Activated CD4-positive, alpha-beta T cell treated with anti-CD3 and anti-CD28 coated beads for 24 hours (primary cell): ENCODE measurements at places on chromosomes 2 and 18.

DNA sequence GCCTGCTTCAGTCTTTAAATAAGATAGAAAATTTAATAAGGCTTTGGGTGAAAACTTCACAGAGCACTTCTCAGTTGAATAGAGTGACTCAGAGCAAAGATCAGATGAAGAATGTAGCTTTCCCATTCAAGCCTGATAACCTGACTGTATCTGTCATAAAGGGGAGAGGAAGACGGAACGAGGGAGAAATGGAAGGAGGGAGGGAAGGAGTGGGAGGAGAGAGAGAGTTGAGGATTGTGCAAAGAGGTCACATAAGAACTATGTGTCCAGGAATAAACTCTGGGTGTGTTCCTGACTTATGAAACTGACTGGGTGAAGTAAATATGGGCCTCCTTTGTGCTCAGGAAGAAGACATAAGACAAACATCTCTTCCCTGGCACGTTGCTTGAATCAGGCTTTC, 385.5 kb downstream of the LPIN1 start:
- no peak for DNase-seq

- no peak for DNase-seq
These were observed 1.6 kb downstream of the ABCA12 start for GRCh38 chr2:215136669-215137328.

- DNase-seq: no peak
These were observed 946.0 kb upstream of the CHAC2 start for GRCh38 chr2:52821631-52822030.

- no peak for DNase-seq
These were observed 167.4 kb upstream of the GATA6 start for GRCh38 chr18:22001912-22002487.

- no peak for DNase-seq
These were observed 125.6 kb upstream of the CDC42EP3 start for GRCh38 chr2:37797081-37797480.

- no peak for DNase-seq
These were observed 59.6 kb downstream of the CSRNP3 start for GRCh38 chr2:165529130-165529529.

DNA sequence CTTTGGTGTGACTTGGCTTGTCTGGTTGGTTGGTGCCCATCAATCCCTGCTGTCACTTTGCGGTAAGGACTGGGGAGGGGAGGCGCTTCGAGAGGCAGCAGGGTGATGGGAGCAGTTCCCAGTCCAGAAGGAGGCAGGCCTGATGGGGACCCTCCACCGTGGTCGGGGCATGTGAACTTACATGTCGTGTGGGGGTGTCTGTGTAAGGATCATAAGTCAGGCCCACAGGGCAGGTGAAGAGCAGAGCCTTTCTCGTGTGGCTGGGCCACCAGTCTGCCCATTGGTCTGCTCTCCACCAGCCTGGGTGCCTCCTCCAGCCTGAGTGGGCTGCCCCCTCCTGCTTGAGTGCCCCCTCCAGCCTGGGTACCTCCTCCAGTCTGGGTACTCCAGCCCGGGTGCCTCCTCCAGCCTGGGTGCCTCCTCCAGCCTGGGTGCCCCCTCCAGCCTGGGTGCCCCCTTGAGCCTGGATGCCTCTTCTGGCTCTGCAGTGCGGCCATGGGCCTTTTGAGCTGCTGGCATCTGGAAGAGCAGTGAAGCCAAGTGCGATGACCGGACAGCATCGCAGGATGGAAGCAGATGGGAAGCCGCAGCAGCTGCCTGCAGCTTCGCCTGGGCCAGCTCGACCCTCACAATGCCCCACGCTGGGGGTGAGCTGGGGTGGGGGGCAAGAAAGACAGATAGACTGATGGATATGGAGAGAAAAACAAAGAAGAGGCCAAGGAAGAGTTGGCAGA, 25.0 kb downstream of the ATOH8 start:
- DNase-seq: no peak

- no peak for DNase-seq
These were observed 3.5 kb downstream of the RALB start for GRCh38 chr2:120255986-120256650.

DNA sequence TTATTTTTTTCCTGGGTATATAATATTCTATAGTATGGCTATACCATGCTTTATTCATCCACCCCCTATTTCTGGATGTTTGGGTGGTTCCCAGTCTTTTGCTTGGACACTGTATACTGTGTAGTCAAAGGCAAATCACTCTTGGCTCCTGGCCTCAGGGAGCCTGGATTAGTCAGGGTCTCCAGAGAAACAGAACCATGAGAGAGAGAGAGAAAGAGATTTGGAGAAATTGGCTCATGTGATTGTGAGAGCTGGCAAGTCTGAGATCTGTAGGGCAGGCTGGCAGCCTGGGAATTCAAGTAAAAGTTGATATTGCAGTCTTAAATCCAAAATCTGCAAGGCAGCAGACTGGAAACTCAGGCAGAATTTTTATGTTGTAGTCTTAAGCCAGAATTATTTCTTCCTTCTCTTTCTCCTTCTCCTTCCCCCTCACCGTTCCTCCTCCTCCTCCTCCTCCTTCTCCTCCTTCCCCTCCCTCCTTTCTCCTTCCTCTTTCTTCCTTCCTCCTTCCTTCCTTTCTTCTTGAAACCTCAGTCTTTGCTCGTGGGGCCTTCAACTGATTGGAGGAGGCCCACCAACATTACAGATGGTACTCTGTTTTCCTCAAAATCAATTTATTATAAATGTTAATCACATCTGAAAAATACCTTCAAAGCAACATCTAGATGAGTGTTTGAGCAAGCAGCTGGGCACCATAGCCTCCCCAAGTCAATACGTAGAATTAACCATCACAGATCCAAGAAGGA, 33.0 kb downstream of the CTIF start:
- DNase-seq: no peak

DNA sequence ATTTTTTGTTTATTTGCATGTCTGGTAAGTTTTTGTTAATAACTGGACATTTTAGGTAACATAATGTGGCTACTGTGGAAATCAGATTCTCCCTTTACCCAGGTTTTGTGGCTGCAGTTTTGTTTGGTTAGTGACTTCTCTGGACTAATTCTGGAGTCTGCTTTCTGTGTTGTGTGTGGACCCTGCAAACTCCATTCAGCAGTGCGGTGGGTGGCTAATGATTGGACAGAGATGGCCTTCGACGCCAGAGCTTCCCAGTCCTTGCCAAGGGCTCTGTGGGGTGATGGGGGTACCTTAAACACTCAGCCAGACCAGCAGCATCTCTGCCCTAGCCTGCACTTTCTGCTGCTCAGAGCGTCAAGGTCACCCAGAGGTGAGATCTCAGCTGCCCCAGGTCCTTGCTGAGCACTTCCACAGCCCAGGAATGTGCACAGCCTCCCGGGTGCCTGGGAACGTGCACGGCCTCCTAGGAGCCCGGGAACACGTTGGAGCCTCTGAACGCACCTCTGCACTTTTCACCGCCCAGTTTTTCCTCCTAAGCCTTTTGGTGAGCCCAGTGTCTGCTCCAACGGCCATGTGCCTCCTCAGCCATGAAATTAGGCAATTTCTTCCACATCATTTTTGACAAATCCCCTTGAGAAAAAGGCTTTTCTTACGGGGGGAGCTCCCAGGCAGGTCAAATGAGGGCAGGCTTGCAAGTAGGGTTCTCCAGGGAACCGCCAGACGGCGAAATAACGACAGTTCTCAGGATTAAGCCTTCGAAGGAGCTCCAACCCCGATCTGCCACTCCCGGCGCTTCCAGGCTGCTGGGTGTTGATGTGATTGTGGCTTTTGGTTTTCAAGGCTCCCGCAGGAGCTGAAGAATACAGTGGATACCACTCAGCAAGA, 35.2 kb upstream of the KLF11 start:
- DNase-seq: no peak

- DNase-seq: no peak
These were observed 66.4 kb upstream of the NCK2 start for GRCh38 chr2:105678346-105678745.

- no peak for DNase-seq
These were observed 126.6 kb upstream of the KCNH7 start for GRCh38 chr2:162965191-162965590.

GRCh38 chr2:96325041-96325883, at the start of gene ITPRIPL1:
ITPRIPL1 (plus strand) TSS chr2:96325317; CDS start chr2:96325840, 523 bp downstream.
- DNase-seq: no peak

DNA sequence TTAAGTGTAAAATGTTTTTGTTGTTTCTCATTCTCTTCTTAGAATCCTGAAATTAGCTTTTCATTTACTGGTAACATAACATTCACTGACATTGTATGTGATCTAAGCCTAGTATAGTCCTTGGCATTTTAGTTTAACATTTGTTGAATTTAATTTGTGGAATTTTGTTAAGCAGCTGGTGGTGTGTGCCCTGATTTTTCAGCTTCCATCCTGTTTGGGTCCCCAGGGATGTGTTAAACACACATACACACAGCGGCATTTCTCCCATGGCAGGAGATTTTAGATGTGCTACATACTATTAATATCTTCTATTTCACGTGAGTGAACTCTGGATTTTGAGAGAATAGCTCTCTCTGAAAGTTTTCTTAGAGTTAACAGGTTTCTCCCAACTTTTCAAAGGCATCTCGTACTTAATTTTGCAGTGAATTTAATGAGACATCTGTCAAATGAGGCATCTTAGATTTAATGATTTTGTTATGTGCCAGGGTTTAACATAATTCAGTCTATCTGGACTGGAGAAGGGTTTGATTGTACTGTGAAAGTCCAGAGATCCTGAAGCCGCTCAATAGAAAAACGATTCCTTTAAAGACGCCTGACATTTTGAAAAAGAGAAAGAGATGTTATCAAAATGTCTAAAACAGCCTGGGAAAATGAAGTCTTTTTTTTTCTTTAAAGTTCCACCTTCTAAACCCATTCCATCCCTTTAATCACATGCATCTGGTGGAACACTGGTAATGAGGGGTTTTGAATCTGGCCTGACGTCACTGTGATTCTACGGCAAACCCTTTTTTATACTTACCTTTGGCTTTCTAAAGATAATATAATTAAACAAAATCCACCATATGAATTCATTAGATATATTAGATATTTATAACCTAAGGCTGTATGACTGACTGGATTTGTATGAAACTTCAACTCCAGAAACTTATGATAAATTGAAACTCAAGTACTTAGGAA, 6.8 kb downstream of the PHLPP1 start:
- DNase-seq: no peak

DNA sequence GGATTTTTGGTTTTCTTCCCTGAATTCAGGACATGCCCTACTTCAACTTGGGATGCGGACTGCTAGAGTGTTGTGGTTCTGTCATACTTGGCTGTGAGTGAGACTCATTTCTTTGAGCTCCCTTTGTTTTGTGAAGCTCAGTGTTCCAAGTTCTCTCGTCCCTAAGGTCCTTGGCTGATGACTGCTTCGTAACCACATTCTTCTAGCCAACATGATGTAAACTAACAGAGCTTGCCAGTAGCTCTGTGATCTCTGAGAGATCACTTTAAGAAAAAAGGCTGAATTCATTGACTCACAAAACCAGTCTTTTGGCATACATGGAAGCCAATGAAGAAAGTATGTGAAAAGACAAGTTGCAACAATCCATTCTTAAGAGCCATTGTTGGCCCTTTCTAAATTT, 96.9 kb upstream of the MSTN start:
- DNase-seq: no peak

DNA sequence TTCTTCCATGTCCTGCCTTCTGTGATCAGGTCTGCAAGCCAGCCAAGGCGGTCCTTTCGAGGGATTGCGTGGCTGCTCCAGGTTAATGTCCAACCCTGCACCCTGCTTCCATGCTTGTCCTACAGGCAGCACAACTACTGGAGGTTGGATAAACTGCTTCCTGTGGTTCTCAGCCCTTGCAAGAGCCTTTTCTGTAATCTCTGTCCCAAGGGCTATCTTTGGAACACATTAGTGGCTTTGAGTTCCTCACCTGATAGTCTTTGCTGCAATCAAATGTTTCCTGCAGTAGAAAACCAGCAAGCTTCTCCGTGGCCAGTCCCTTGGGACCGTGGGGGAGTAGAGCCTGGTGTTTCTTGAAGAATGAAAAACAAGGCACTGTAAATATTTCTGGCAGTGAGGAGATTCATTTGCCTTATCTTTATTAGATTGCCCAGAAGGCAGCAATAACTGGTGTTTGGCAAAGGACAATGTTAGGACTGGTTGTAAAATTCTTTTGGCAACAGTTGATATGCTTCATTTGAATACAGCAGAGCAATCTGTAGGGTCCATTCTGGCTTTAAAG, 214.4 kb downstream of the FHOD3 start:
- no peak for DNase-seq

- no peak for DNase-seq
These were observed 128.4 kb upstream of the CBLN2 start for GRCh38 chr18:72672364-72673184.

GRCh38 chr2:11904029-11904428, 157.6 kb downstream of the LPIN1 start:
- no peak for DNase-seq

GRCh38 chr2:72965770-72966450, 48.6 kb downstream of the EMX1 start:
- DNase-seq: no peak

DNA sequence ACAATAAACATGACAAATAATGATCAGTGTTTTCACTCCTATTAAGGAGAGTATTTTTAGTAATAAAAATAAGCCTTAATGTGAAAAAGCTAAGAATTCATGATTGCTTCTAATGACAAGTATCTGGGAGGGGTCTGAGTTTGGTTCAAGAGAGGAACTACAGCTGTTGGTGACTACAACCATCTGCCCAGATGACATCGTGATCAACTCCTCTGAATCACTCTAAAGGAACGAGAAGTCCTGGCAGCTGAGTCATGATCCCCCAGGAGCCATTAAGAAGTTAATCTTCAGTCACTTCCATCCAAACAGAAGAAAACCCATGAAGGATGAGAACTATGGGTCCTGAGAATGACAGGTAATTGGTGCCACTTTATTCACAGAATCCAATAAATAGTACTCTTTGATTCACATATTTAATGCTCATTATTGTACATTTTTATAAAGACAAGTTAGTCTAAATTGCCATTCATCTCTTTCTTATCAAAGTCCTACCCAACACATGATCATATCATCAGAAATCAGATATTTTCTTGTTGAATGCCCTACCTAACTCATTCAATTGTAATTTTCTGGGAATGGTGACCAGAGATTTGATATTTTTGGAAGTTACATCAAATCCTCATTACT, 6.8 kb downstream of the TFPI start:
- DNase-seq: no peak

DNA sequence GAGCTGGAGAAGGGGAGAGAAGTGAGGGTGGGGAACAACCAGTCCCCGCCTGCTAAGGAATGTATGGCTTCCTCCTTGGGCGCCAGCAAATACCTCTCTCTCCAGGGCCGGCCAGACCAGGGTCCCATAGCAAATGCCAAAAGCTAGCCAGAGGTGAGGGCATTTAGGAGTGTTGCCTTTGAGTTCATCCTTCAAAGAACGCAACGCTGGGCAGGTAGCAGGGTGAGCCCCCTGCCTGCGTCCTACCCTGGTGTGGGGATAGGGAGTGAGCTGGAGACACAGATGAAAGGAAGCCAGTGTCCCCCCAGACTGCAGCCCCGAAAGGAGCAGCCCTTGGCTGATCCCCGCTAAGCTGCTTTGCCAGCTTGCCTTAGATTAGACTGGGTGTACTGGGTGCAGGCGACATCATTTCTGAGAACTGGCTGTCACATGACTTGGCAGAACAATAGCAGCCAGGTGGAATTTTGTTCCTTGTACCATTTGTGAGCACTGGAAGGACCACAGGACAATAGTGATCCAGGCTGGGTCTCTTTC, 40.4 kb downstream of the KLHL29 start:
- no peak for DNase-seq
